ENCODE measurements at places on chromosomes 12 and 14. TPM values are rescaled to one million over a fixed set of nuclear protein-coding genes. Genes with fewer than 3 reads are reported as not detected.

- no peak for DNase-seq
Measured at GRCh38 chr12:96131230-96131788, 62.9 kb upstream of the ELK3 start.

DNA sequence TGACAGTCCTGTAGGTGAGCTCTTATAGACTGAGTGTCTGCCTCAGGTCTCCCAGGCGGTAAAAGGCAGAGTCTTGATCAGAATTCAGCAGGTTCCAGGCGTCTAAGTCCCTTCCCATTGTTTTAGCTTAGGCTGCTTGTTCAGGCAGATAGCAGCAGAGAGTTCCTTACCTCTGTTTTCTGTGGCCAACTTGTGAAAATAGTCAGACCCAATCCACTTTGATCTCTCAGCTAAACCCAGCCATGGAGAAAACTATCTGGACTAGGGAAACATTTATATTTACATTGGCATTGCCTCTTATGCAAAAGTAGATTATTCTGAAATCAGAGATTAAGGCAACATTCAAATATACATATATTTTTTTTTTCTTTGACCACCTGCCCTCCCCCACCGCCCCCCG, 21.4 kb downstream of the CCDC62 start:
- no peak for DNase-seq

DNA sequence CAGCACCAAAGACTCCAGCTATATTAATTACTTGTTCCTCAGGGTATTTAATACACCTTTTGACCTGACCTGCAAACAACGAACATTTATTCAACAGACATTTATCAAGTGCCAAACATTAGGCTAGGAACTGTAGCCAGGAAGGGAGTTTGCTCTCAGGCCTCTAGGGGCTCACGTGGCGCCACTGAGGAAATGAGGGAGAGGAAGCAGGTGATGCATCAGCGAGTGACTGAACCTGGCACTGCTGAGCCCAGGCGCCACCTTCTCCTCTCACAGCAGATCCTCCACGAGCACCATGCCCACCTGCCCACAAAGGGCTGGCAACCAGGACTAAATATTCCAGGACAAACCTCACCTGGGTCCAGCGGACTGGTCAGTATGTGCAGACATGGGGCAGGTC, 50.2 kb downstream of the SETD3 start:
- DNase-seq, result peak; percentile 53

KRT77 gene
- total RNA-seq, result not detected

RAB5B gene
- total RNA-seq, result 111 TPM

Measured in B cell (primary cell).